Dermis microvascular lymphatic vessel endothelial cell (primary cell): ENCODE measurements at places on chromosomes 3 and 15. TPM values are rescaled to one million over a fixed set of nuclear protein-coding genes. Genes with fewer than 3 reads are reported as not detected.
A peak's percentile ranks its signal among the peaks of the same experiment; 100 is the strongest.

GRCh38 chr15:88617790-88618189, 3.4 kb upstream of the AEN start:
- no peak for DNase-seq

DNA sequence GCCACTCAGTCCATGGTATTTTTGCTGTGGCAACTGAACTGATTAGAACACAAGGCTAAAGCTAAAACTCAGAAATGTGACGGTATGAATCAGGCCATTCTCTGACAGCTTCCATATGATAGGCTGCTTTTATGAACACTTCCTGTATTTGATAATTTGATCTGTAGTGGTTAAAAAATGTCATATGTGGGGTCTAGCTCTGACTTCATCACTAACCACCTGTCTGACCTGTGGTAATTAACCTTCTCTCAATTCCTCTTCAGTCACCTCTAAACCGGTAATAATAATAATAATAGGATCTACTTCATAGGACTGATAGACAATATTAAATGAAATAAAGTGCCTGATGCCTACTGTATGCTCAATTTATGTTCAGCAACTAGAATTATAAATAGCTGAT, 223.2 kb downstream of the MBNL1 start:
- no peak for DNase-seq

DNA sequence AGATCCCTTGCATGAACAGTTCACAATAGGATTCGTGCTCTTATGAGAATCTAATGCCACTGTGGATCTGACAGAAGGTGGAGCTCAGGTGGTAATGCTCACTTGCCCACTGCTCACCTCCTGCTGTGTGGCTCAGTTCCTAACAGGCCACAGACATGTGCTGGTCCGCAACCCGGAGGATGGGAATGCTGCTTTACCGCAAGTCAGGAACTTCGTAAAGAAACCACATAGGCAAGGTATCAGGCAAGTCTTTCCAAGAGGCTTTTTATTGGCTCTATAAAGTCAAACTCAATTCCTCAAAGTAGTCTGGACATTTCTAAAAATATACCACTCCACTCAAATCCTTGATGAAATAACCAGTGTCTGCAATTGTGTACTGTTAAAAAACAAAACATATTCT, 56.1 kb downstream of the OSTN start:
- no peak for DNase-seq

DNA sequence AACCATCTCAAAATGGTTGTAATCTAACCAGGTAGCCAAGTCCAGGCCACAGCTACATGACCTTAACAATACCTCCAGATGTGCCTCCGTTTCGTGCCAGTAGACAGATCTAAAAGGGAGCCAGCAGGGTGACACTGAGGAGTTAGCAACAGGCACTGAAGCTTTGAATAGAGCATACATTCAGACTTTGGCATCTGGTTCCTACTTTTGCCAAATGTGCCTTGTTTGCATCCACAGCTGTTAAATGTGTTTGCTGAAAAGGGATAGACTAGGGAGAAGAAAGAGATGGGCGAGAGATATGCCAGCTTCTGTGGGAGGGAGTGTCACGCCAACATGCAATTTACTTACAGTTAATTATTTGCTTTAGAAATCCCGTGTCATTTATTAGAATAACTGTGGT, 1433.9 kb upstream of the CADM2 start:
- DNase-seq: no peak

DNA sequence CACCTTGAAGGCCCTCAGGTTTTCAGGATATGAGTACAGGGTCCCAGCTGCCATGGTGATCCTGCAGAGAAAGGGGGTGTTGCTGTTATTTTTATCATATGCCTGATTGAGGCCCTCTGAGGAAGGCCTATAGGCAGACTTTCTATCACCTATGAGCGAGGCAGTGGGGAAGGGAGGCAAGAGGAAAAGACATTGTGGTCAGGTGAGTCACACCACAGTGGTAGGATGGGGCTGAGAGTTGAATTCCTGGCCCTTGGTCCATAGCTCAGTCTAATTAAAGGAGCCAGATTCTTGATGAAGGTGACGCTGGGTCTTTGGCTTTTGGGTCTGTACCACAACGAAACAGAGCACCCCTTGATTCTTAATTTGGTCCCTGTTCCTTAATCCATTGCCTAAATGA, 72.7 kb downstream of the ZNF621 start:
- no peak for DNase-seq

DNA sequence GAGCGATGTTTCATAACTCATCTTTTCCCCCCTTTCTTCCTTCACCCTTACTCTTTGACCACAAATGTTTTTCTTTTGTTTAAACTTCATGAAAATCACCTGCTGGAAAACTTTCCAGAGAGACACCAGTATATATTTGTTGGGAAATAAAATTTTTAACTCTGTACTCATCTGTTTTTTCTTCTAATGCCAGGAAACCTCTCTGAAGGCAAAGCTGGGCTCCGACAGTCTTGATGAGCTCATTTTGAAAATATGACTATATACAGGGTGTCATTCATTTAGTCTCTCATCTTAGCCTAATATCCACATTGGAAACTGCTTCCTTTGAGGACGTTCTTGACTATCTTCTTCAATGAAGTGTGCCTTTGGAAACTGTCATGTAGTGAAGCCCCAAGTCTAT, 339.6 kb upstream of the ROBO2 start:
- DNase-seq: no peak

DNA sequence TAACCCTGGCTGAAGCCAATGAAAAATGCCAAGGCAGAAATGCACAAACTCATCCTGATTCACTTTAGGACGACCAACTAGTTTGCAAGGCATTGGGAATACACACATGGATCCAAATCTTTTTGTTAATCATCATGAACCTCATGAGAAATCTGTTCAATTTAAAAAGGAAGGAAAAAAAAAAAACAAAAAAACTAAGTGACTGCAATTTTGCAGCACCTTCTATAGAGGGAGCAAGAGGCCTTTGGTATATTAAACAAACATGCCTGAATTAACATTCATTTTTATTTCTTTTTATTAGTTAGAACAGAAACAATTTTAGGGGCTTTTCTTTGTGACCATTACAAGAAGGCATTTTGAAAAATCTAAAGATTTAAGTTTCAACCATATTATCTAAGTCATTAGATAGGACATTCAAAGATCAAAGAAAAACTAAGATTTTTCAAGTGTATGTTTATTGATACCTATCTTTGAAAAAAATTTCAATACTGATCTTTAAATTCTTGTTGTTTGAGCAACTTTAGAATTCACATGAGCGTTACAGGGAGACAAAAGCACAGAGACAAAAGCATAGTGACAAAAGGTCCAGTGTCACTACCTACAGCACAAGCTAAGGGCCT, 182.4 kb downstream of the CBLB start:
- peak; percentile 22 for DNase-seq

GRCh38 chr3:108018552-108018951, 72.3 kb downstream of the CD47 start:
- DNase-seq: no peak

GRCh38 chr15:72536506-72536905, 62.4 kb downstream of the ARIH1 start:
- DNase-seq: no peak

- no peak for DNase-seq
Observed at GRCh38 chr3:58557491-58557890, 19.7 kb downstream of the FAM107A start.

DNA sequence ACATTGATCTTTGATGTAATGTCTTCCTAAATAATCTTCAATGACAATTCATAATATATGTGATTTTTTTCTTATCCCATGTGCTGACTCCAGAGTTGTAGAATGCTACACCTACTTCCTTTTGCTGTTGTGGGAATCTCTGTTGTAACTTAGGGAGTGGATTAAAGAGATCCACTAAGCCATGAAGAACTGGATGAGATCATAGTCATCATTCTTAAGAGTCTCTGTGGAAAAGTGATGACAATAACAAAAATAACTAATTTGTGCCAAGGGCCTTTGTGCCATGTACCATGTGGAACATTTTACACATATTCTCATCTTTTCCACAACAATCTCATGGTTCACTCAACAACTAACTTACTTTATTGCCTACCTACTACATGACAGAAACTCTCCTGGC, 162.9 kb upstream of the PDZRN3 start:
- DNase-seq: no peak

DNA sequence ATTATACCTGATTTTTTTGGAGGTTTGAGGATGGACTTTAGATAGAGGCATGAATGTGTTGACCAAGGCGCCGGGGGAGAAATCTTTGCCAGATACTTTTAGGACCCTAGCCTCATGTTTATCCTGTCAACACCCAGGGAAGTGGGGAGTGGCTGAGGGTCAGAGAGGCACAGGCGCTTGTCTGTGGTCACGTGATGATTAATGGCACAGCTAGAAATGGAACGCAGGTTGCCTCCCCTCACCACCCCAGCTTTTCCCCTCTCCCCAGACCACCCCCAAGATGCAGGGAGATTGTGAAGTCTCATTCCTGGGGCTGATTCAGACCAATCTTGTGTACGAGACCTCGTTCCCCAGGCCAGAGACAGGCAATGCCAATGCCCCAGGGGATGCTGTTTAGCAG, 218.4 kb upstream of the LINGO1 start:
- DNase-seq: no peak

GRCh38 chr15:60419753-60420152, 22.0 kb upstream of the ANXA2 start:
- no peak for DNase-seq

- no peak for DNase-seq
Observed at GRCh38 chr3:54949491-54950044, 21.7 kb upstream of the LRTM1 start.

GRCh38 chr3:147713234-147714133, 304.3 kb downstream of the ZIC1 start:
- no peak for DNase-seq

The NGRN gene
- total RNA-seq: 46.0 and 71.7 TPM in 2 replicates

The TGM4 gene
- 0.13 TPM in 2 replicates for total RNA-seq

The DNAH12 gene
- total RNA-seq: under 0.01 TPM in 2 replicates

The CACNA1D gene
- not detected in 2 replicates for total RNA-seq
